CD4-positive, alpha-beta T cell treated with Interleukin-12 subunit alpha and Interleukin-12 subunit beta, for 1 hour (primary cell): ENCODE measurements at places on chromosomes 3 and 15.

- peak; percentile 82 for DNase-seq
Observed at GRCh38 chr3:48400824-48401433, 28.9 kb downstream of the FBXW12 start.

DNA sequence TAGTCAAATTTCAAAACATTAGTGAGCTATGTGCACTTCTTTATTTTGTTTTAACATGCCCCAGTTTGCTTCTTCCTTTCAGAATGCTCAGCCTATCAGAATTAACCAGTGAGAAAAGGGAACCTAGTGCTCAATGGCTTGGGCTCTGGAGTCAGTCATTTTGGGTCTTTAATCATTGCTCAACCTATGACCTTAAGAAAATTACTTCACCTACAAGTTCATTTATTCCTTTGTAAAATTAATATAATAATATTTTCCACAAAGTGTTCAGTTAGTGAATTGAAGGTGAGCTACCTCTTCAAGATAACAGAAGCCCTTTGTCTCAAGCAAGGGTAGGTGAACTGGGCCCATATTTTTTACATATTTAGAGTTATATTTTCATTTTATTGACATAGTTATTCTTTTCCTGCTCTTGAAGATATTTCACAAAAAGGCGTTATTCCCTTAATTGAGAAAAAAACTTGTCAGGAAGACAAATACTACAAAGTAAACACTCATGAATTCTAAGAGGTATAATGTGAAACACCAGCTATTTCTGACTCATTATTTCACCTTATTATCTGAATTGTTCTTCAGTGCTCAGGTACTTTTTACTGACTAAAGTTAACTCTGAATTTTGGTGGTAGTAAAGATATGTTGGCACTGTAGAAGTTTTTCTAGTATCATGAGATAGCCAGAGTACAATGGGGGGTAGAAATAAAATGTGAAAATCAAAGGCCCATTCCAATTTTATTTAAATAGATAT lies 415.5 kb downstream of the NAALADL2 start:
- DNase-seq, result no peak

DNA sequence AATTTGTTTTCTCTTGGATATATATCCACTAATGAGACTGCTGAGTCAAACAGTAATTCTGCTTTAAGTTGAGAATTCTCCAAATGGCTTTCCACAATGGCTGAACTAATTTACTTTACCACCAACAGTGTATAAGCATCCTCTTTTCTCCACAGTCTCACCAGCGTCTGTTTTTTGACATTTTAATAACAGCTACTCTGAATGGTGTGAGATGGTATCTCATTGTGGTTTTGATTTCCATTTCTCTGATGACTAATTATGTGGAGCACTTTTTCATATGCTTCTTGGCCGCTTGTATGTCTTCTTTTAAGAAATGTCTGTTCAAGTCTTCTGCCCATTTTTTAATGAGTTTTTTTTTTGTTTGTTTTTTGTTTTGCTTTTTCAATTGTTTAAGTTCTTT lies 206.2 kb downstream of the CTNNB1 start:
- DNase-seq, result no peak

- DNase-seq, result no peak
Observed at GRCh38 chr3:69241769-69242168, 119.4 kb upstream of the LMOD3 start.

GRCh38 chr3:61875976-61876671 lies 314.8 kb downstream of the PTPRG start:
- DNase-seq, result no peak

GRCh38 chr3:2898591-2899353 lies 211.4 kb downstream of the IL5RA start:
- no peak for DNase-seq

GRCh38 chr3:149650828-149651227 lies 7.0 kb downstream of the WWTR1 start:
- no peak for DNase-seq
